ENCODE measurements at places on chromosomes 6 and 20.

DNA sequence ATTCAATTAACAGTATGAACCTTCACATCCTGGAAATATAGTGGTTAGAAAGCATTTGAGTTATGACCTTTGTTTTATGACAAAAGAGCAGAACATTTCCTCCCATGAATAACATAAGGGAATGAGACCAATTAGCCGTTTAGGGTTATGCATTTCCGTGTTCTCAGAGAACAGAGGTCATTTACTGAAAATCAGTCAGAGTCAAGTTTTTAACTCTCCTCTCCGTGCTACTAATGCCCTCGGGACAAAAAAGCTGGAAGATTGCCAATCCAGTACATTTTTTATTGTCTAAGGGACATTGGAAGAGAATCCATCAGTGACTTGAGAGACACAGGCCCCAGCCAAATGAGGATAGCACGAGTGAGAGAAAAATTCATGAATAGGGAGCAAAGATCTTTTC is 632.7 kb downstream of the RFPL4B start:
- DNase-seq, result no peak

DNA sequence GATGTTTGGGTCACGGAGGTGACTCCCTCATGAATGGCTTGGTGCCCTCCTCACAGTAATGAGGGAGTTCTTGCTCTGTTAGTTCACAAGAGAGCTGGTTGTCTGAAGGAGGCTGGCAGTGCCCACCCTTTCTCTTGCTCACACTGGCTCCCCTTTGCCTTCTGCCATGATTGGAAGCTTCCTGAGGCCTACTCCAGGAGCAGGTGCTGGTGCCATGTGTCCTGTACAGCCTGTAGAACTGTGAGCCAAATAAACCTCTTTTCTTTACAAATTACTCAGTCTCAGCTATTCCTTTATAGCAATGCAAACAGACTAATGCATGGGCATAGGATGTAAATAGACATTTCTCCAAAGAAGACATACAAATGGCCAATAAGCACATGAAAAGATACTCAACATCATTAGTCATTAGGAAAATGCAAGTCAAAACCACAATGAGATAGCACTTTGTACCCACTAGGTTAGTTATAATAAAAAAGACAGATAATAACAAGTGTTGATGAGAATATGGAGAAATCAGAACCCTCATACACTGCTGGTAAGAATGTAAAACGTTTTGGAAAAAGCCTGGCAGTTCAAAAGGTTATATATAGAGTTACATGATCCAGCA is 17.7 kb downstream of the C20orf203 start:
- no peak for DNase-seq

GRCh38 chr6:157290797-157291196 is 32.5 kb downstream of the TMEM242 start:
- no peak for DNase-seq

- no peak for DNase-seq
These were observed 34.1 kb downstream of the ERGIC3 start for GRCh38 chr20:35575958-35576357.

DNA sequence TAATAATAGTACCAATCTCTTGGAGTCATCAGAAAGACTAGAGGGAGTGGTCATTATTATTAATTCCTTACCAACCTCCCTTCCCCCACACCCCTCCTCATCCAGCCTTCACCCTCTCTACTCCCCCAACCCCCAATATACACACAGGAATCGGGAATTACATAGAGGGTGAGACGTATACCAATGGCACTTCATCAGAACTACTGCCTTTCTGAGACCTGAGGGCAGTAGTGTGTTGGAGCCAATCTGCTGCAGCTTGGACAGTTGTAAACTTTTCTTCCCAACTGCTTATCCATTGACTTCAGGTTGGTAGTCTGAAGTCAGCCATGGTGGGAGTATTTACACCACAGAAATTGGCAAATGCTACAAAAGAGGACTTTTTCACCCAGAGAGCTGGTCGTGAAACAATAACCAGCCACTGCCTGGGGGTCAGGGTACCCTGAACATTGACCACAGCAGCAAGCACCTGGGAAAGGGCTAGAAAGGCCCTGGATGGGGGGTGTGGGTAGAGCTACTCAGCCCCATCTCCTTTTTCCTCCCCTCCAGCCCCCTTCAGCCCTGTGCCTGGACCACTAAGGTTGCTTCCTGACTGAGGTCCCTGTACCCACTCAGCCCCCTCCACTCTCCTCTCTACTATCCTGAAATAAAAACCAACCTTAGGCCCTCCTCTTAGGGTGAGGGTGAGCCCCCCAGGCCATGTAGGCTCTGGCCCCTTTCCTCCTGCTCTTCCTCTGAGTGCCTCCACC is 161.5 kb downstream of the MRPL14 start:
- no peak for DNase-seq

GRCh38 chr6:73377225-73377624 is 7.5 kb upstream of the OOEP start:
- no peak for DNase-seq

DNA sequence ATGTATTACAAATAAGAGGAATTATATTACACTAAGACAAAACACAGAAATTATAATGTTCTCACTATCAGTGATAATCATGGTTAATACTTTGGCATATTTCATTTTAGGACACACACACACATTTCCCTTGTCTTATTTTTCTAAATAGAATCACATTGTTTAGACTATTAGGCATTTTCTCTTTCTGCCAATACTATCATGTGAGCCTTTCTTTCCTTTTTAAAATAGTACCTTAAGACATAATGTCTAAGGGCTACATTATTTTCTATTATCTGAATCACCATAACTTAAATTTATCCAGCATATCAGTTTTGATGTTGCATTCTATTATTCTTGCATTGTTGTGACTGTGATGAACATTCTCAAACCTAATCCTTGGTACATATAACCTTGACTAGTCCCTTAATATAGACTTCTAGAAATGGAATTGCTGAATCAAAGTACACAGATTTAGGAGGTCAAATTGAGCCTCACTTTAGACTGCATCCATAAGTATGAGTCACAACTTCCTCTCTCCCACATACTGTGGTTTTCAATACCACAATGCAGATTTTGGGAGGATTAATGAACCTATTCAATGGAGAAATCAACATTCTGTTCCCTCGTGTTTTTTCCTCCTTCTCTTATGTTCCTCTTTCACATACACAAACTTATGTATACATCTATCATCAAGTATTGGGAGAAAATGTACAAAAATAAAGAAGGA is 212.6 kb downstream of the MOXD1 start:
- no peak for DNase-seq

GRCh38 chr6:45923831-45924391 is 91.7 kb downstream of the CLIC5 start:
- no peak for DNase-seq

- DNase-seq, result no peak
These were observed 5.3 kb downstream of the RAB32 start for GRCh38 chr6:146548898-146549374.

DNA sequence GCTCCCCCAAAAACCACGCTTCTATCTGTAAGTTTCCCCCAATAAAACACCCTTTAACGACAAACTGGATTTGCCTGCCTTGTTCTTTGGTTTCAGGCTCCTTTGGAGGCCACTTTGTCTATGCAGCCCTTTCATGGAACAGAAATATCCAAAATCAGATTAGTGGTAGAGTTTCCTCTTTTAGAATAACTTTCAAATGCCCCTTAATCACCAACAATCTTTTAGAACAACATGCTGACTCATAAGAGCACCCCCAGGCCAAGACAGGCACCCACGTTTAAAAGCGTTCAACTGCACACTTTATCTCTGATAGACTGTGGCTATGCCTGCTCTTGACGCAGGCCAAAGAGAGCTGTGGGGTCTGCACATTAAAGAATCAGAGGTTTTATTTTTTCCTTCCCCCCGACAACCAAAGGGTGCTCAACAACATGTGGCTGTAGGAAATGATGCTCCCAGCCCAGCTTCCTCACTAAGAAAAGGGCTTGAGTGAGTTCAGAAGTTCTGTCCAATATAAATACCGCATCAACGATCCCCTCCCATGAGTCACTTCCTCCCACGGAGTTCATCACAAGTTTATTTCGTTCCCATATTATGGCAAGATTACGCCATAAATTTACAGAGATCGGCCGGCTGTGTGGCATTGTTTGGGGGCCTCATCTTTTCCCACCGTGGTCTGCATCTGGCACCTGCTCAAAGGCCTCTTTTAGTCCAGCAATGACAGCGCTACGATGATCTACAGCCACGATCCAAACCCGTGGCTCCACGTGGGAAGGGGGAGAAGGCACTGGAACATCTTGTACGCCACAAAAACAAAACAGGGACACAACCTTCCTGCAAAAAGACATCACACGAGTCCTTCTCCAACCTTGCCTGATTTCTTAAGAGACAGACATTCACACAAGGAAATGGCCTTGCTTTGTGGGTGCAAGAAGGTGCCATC is 88.8 kb upstream of the NFATC2 start:
- DNase-seq, result no peak

DNA sequence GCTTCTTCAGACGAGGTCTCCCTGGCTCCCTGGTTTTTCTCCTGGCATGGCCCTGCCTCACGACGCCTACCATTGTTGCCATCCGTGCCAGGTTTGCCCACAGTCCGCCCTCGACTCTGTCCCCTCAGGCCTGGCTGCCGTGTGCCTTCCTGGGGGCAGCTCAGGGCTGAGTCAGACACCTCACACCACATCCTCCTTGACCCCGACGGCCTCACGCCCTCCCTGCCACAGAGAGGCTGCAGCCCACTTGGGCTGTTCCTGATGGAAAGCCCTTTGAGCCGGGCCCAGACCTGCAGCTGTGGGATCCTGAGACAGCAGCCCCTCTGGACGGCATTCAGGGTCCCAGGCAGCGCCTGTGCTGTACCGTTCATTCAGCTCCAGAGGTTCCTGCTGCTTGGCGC is 108.3 kb downstream of the PSMB1 start:
- DNase-seq, result no peak

DNA sequence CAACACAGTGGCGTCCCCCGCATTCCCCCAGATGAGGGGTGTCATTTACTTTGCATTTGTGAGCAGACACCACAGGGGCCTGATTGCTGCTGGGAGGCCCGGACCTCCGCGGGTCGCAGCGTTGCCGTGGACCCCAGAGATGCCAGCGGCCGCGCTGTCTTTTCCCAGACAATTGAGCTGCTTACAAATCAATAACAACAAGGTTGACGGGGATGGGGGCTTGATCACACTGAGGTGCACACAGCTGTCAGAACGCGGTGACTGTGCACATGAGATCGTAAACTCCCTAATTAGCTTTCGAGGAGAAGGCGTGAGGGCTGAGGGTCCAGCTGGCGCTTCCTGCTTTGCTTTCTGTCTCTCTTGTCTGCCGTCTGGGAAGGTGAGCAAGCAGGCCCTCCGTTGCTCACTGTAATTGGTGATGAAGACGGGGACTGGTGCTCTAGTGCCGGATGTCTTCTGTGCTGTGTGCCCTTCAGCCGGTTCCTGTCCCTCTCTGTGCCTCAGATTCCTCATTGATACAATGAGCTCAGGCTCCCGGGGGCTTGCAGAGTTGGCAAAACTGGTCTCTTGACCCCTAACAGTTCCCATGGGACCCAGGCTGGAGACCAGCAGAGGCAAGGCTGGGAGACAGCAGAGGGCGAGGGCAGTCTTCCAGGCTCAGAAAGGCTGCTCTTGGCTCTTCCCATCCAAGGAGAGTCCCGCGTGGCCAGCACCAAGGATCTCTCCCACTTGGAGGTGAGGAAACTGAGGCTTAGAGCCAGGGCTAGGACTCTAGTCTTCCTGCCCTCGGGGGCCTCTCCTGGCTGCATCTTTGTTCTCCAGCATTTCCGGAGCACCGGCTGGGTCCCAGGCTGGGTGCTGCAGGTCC is 126.0 kb upstream of the PMEPA1 start:
- no peak for DNase-seq

DNA sequence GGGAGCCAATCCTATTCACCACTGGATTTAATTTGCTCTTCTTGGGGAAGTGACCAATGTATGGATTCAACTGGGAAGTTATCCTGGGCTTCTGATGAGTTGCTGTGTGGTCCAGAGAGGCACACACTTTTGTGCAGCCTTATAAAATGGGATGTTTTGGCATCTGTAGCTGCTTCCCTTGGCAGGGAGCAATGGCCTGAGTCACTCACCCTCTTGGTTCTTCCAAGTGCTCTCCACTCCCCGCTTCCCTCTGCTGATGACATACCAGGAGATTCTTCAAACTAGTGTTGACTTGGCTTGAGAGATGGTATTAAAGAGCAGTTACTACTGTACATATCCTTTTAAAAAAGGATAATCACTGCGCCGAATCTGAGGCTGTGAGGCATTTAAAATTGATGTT is 105.8 kb downstream of the JARID2 start:
- no peak for DNase-seq

- DNase-seq, result no peak
These were observed 10.7 kb downstream of the TXNDC5 start for GRCh38 chr6:7899889-7900213.

- DNase-seq, result no peak
These were observed 6.9 kb upstream of the MOCS1 start for GRCh38 chr6:39941138-39941537.

DNA sequence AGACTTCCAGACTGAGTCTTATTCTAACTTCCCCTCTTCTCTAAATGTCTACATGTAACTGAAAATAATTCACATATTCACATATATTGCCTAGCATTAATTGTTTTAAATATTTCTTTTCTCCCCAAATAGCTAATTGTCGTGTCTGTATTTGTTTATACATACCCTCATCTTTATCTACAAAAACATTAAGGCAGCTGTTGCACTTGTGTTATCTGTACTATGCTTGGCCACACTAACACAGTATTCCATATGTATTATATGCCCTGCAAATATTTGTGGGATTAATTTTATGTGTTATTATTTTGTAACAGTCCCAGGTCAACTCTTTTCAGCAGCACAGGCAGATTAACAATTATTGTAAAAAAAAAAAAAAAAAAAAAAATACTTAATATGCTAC is 11.7 kb downstream of the HDAC2 start:
- DNase-seq, result no peak

DNA sequence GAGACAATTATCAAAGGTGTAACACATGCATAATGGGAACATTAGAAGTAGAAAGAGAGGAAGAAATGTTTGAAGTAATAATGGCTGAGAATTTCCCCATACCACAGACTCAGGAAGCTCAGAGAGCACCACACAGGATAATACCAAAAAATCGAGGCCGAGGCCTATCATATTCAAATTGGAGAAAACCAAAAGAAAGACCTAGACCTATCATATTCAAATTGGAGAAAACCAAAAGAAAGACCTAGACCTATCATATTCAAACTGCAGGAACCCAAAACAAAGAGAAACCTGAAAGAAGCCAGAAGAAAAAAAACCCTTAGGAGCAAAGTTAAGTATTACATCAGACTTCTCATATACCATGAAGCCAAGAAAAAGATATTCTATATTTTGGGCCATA is 18.0 kb downstream of the NINL start:
- no peak for DNase-seq

DNA sequence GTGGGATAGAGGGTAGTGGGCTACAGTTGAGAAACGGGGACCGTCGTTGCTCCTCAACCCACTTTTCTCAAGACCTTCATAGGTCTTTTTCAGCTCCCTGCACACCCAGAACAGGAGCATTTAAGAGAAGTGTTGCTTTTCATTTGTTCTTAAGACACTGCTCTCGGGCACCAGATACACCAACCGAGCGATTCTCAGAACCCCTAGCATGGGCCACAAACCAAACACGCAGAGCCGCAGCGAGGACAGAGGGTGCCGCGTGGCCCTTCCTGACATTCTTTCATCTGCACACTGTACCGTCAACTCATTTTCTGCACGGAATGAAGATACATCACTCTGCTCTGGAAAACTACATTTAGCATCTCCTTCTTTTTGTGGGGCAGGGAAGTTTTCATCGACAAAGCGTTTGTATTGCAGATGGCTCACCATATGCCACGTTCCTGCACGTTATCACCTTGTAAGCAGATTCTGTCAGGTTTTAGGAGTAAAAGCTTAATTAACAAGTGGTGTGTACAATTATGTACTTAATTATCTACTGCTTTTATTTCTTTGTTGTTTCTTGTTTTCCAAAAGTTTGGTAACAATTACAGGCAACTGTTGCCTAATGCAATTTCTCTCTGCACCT is 70.4 kb upstream of the MLN start:
- DNase-seq, result no peak
